ENCODE measurements at places on chromosomes 3 and 15.
A peak's percentile ranks its signal among the peaks of the same experiment; 100 is the strongest.

DNA sequence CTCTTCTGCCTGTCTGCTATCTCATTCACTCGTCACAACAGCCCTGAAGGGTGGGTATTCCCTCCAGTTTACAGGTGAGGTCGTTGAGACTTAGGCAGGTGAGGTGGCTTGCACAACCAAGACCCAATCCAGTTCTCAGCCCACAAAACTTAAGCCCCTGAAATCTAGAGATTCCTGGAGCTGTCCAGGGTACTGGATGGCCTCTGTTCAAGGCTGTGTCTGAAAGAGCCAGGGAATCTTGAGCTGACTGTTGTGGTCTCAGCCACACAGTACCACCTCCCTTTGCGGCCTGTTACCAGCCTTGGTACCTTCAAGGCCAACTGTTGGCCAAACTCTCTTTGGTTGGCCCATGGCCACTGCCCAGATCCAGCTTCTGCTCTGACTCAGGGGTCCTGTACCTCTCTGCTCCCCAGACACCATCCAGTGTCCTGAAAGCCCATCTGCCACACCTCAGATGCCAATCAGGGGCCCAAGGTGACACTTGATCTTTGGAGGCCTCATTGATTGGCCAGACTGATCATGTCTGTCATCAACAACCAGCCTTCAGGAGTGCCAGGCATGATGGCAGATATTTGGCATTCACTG, 10.9 kb upstream of the FAM107A start:
- DNase-seq = no peak

GRCh38 chr15:39680868-39681267, 100.0 kb downstream of the THBS1 start:
- no peak for DNase-seq

GRCh38 chr3:197791113-197791891, at the start of gene LRCH3:
LRCH3 (plus strand) TSS chr3:197791254; CDS start chr3:197791279, 25 bp downstream.
- peak; percentile 78 for DNase-seq

DNA sequence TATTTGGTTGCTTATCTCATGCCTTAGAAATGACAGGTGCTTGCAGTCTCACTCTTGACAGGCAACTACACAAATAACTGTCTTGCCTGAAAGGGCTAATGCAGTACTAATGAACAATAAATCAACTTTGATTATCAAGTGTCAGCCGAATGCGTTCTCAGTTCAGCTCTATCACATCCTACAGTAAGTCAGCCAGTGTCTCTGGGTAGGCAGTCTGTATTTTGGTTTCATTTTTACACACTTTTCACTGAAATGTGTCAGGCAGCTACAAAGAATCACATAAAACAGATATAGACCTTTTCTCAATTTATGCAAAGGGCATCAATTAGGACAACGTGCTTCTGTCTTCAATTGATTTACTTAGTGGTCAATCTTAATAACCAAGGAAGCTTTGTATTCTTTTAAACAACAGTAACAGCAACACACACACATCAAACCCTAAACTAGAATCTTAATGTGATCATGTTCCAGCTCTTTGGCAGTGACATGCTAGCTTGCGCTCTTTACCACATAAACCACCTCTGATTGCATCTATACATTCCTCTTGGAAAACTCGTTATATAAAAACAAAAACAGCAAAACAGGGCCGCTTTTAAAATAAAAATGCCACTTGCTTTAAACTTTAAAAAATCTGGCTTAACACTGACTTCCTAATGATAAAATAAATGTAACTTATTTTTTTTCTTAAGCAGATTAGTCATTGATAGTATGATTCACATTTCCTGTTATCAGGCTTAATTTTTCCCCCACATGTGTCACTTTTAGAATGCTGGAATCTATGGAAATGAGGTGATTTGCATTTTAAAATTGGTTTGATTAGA, 520.4 kb downstream of the FOXP1 start:
- DNase-seq = no peak

DNA sequence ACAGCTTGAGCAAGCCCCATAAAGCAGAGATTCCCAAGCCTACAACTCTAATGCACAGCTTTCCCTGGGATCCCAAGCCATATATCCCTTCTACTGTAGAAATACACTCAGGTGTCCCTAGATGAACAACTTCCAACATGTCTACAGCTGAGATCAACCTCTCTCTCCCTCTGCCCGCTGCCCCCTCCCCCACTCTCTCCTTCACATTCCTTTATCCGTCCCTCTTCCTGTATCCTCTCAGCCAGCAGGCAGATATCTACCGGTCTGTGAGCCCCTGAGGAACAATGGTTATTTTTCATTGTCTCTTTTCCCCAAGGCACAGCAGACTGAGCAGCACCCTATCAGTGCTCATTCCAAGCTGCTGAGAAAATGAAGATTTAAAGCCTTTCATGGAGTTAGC, 138.6 kb downstream of the SUCLG2 start:
- DNase-seq = no peak

GRCh38 chr3:149765762-149766334, 13.6 kb upstream of the COMMD2 start:
- no peak for DNase-seq

DNA sequence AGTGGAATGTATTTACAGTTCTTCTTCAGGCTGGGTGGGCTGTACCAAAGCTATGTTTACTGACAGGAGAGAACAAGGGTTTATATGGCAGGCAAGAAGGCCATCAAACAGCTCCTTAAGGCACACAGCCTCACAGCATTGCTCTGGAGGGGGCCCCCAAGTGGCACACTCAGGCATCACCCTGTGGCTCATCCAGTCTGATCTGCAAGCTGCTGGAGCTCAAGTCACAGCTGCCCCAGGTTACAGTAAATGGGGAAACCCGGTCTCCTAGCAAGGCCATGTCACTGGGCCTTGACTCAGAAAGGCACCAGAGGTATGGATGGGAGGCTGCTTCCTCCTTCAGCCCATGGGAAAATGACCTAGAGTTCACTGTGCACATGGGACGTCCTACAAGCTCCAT, 67.5 kb downstream of the TFG start:
- no peak for DNase-seq

DNA sequence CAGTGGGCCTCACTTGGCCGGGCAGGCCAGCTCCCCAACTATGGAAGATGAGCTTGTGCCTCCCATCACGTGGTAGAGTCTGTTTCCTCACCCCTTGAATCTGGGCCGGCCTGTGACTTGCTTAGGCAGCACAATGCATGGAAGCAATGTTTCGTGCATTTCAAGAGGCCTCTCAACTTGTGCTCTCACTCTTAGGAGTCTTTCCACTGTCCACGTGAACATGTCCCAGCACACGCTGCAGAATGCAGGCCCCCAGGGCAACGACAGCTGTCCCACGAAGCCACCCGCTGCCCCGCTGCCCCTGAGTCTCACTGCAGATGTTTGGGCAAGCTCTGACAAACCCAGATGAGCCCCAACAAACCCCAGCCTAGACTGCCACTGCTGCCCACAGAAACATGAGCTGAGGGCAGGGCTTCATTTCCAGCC, 27.2 kb upstream of the SLC41A3 start:
- DNase-seq = no peak

DNA sequence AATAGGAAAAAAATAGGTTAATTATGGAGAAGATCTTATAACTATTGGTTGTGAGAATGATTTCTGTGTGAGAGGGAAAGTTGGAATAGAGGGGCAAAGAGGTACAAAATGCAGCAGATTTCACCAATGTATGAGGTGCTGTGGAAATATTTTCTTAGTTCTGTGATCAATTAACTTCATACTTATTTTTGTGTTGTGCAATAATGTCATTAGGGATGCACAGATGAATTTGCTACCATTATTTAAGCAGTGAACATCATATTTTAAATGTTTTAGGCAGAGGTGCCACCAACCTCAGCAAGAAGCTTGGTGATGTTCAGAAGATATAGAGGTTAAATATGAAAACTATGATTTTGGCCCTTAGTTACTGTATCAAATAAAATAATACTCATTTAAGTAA, 21.6 kb downstream of the MBNL1 start:
- no peak for DNase-seq

DNA sequence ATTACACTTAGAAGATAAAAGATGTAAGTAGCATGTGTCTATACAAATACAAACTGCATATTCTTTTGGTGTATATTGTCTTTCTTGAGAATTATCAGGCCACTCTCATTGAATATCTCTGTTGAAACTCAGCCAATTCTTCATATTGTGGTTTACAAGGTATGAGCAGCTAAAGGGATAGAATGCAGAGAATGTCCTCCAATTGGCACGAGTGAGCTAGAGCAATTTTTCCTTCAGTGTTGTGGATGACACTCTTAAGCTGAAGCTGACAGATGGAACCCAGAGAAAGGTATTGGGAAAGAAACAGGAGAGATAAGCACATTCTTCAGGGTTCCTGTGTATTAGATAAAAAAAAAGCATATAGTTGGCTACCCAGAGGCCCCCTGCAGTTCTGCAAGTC, 453.1 kb downstream of the EPHA3 start:
- DNase-seq = no peak

DNA sequence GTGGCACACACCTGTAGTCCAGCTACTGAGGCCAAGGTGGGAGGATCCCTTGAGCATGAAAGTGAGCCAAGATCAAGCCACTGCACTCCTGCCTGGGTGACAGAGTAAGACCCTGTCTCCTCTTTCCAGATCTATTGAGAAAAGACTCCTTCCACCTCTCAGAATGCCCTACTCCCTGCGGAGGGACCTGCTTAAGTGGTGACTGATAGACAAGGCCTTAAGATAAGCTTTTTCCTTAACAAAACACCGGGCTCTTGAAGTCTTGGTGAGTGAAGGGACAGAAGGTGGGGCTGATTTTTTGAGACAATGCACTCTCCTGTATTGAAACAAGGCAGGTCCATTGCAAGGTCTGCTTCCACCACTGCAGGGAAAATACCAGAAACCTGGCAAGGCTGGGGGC, 338.4 kb upstream of the FRG2C start:
- DNase-seq = no peak

DNA sequence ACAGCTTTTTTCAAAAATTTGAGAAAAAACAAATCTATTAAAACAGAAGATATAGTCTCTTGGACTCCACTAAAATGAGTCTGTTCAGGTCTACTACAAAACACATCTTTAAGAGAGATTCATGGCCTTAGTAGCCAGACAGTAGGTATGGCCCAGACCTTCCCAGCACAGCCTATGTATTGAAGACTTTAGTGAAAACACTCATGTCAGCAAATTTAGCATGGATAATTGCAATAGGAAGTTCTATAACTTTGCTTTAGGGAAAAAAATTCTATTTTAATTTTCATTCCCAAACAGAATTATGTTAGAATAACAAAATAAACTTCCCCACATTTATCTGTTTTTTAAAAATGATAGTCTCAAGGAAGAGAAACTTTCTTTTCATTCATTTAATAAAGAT, 976.6 kb downstream of the FHIT start:
- DNase-seq = no peak

GRCh38 chr3:30271781-30272180, 334.6 kb upstream of the TGFBR2 start:
- DNase-seq = no peak

DNA sequence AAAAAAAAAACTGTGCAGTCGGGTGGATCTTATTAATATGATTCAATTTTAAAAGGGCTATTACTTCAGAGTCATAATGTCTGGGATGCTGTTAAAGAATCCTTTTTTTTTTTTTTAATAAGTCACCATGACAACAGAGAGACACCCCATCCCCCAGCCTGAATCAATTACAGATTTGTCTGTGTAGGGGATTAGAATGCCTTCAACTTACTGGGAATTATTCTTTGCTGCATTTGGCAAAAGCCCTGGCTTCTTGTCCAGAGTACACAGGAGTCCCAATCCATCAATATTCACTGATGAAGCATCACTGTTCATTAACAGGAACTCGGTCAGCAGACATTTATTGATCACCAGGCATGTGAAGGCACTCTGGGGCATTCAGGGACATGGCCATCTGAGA, 12.7 kb upstream of the PXYLP1 start:
- no peak for DNase-seq

DNA sequence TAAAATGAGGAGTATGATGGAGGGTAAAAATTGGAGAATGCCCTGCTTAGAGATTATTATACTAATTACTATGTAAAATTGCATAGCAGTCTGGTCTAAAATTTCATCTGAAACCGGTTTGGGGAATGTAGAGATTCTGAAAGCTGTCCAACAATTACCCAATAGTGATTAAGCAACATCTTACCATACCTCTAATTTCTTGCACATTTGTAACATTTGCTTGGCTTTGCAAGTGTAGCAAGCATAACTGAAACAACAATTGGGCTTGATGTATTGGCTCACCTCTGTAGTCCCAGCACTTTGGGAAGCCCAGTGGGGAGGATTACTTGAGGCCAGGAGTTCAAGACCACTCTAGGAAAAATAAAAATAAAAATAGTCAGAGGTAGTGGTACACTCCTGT, 17.4 kb downstream of the AADACL2 start:
- DNase-seq = no peak

DNA sequence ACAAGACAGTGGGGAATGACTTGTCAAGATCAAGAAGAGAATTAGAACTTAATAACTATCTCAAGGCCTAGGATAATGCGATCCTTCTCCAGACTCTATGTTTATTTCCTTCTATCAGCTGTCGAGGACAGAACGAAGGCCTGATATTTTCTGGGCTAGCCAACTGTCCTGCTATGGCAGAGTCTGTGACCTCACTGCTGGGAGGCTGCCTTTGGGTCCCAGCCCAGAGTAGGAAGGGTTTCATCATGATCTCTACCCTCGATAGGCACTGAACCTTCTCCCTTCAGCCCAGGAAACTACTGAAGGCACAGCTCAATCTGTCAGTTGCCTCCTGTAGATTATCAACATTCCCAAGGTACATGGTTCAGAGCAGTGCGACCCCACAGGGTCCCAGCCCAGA, 237.2 kb downstream of the ATP8B4 start:
- no peak for DNase-seq

DNA sequence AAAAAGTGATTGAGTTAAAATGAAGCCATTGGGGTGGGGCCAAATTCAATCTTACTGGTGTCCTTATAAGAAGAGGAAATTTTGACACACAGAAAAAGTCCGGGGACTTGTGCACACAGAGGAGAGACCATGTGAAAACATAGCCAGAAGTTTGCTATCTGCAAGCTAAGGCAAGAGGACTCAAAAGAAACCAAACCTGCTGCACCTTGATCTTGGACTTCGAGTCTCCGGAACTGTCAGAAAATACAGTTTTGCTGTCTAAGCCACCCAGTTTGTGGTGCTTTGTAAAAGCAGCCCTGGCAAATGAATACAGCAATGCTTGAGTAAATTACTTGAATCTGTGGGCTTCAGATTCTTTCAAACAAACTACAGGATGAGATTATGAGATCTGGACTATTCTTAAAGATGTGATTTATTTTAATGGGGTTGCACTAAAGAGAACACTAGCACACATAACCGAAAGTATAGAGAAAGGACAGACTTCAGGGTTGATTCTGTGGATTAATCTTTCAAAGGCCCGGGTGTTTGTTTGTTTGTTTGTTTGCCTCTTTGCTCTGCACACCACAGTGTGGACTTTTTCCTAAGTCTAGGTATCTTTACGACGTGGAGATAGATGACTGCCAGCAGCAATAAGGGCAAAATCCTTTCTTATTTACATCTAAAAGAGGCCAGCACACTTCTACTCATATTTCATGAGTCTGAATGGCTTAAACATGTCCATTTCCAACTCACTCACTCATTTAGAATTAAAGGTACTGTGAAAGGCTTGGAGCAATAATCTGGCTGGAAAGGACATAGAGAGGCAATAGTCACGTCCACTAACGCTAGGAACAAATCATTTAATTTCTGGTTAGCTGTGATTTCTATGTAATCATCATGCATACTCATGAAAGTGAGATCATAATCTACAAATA, 53.9 kb upstream of the SSR3 start:
- DNase-seq = no peak

GRCh38 chr15:91652610-91653207, 200.8 kb upstream of the SLCO3A1 start:
- DNase-seq = no peak
